Fibroblast of lung (primary cell): ENCODE measurements at places on chromosomes 12 and 14. TPM values are rescaled to one million over a fixed set of nuclear protein-coding genes. Genes with fewer than 3 reads are reported as not detected.

The TAS2R9 gene
- not detected in 2 replicates for polyA plus RNA-seq

The TBX3 gene
- polyA plus RNA-seq = 19.9 and 33.0 TPM in 2 replicates

The FAM186B gene
- 0.10 and 0.11 TPM in 2 replicates for polyA plus RNA-seq

The C12orf60 gene
- 1.1 TPM in 2 replicates for polyA plus RNA-seq

The DACT1 gene
- polyA plus RNA-seq = 8.8 and 10.6 TPM in 2 replicates

The STXBP6 gene
- polyA plus RNA-seq = 17.8 and 39.0 TPM in 2 replicates

The PLBD1 gene
- polyA plus RNA-seq = 0.76 and 1.2 TPM in 2 replicates

The GNPNAT1 gene
- 40.9 and 44.5 TPM in 2 replicates for polyA plus RNA-seq

The RNASE12 gene
- not detected in 2 replicates for polyA plus RNA-seq

The MUCL1 gene
- not detected in 2 replicates for polyA plus RNA-seq

The TUNAR gene
- polyA plus RNA-seq = not detected in 2 replicates

The IL26 gene
- polyA plus RNA-seq = 0.07 TPM in 1 of 2 replicates, not detected in the other

The TUBA1A gene
- polyA plus RNA-seq = 2,642 and 3,496 TPM in 2 replicates

The KRT85 gene
- not detected in 2 replicates for polyA plus RNA-seq

The WSB2 gene
- polyA plus RNA-seq = 118 and 162 TPM in 2 replicates

The TAS2R13 gene
- polyA plus RNA-seq = not detected in 2 replicates

The HSPB8 gene
- 23.5 and 42.4 TPM in 2 replicates for polyA plus RNA-seq

The KCNC2 gene
- polyA plus RNA-seq = not detected in 2 replicates

The WNT1 gene
- polyA plus RNA-seq = not detected in 2 replicates

The RHEBL1 gene
- 0.28 and 0.41 TPM in 2 replicates for polyA plus RNA-seq
